ENCODE measurements at places on chromosomes 4 and X. TPM values are rescaled to one million over a fixed set of nuclear protein-coding genes. Genes with fewer than 3 reads are reported as not detected.

GRCh38 chr4:89021684-89022083 is 35.3 kb downstream of the FAM13A start:
- no peak for DNase-seq

GRCh38 chrX:109934935-109935334 is 68.0 kb upstream of the TMEM164 start:
- DNase-seq, result no peak

DNA sequence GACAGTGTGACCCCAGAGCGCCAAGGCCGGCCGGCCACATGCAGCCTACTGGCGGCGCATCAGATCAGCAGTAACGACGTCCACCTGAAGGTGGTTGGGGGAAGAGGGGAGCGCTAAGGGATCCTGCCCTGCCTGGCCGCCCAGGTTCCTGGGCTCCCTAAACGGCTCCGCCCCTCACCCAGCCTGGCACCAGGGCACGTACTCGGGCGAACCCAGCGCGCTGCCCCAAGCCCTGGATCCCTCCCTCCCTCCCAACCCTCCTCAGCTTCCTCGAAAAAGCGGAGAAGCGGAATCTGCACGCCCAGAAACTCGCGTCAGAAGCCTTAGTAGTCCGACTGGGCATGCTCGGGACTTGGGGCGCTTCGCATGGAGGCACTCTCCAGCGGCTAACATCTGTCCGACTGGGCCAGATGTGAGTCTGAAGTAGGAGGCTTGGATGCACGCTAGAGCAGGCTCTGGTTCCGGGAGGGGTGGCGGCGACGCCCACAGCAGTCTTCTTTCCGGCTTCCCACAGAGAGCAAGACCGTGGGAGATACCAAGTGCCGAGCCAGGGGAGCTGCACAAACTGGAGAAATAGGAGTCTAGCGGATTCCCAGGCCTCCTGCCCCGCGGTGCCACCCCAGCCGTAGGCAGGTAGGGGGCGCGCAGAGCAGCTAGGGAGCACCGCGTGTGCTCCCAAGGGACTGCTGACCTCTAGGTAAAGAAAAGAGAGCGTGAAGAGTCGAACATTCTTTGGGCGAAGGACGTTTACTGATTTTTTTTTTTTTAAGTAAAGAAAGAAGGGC is 114.3 kb upstream of the TEX13C start:
- DNase-seq, result no peak

DNA sequence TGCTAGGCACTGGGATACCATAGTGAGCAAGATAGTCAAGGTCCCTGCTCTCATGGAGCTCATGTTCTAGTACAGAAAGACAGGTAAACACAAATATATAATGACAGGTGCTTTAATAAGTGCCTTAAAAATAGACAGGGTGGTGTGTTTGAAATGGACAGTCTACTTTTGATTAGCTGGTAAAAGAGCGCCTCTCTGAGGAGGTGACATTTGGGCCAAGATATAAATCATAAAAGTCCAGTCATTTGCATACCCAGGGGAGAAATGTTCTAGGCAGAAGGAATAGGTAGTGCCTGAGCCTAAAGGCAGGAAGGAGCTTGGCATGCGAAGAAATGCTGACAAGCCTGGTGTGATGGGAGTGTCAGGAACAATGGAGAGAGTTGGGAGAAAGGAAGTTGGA is 83.6 kb downstream of the DNAAF6 start:
- no peak for DNase-seq

- no peak for DNase-seq
These were observed 117.6 kb downstream of the FGF16 start for GRCh38 chrX:77564823-77565222.

DNA sequence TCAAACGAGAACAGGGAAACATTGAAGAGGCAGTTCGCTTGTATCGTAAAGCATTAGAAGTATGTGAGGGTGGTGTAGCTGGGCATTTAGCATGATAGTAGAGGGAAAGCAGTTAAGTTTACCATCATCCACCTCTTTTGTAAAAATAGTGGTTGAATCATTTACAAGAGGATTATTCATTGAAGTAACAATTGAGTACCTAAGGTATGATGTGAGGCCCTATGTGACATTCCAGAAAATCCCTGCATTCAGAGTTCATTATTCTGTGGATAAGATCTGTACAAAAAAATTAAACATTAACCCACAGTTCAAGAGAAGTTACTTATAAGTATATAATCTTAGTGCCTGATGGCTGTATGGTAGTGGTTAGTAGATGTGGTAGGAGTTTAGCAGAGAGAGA is 22.2 kb upstream of the GCNA start:
- DNase-seq, result no peak

- DNase-seq, result no peak
These were observed 139.2 kb downstream of the NWD2 start for GRCh38 chr4:37383579-37384229.

GRCh38 chr4:10607206-10607605 is 77.4 kb downstream of the CLNK start:
- no peak for DNase-seq

DNA sequence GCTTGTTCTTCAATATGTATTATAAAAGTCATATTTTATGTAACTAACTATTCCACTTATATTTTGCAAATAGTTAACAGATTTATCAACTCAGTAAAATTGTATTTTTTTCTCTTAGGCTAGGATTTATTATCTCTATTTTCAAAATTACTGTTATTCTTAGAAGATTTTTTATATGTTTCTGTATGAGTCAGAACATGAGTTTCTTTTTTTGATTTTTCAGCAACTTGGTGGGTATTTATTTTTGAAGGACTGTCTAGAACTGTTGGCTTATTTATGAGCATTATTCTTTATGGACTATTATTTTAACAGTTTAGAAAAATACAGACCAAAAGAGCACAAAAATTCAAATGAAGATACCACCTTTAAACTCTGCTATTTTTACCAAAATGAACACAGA is 6.8 kb downstream of the AIMP1 start:
- no peak for DNase-seq

GRCh38 chr4:172287117-172287516 is 473.9 kb downstream of the GALNTL6 start:
- DNase-seq, result no peak

DNA sequence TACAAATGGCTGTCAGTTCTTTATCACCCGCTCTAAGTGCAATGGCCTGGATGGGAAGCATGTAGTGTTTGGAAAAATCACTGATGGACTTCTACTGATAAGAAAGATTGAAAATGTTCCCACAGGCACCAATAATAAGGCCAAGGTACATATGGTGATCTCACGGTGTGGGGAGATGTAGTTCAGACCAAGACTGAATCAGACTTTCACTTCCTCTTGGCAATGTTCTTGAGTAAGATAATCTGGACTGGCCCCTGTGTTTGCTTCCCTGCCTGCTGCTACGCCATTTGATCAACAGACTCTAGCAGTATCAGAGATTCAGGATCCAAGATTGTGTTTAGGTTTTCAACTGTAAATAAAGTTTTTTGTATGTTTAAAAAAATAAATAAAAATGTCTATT is 682.2 kb upstream of the AMOT start:
- no peak for DNase-seq

GRCh38 chrX:54181202-54181953 is 1.7 kb downstream of the FAM120C start:
- no peak for DNase-seq

DNA sequence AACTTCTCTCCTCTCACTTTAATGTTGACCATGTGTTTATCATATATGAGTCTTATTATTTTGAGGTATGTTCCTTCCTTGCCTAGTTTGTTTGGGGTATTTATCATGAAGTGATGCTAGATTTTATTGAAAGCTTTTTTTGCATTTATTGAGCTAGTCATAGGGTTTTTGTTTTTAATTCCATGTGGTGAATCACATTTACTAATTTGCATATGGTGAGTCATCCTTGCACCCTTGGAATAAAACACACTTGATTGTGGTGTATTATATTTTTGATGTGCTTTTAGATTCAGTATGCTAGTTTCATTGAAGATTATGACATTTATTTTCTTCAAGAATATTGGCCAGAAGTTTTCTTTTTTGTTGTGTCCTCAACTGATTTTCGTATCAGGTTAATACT is 464.6 kb downstream of the PCDH18 start:
- no peak for DNase-seq

The PORCN gene
- total RNA-seq, result 7.8 TPM

The XKRX gene
- total RNA-seq, result not detected

The F8A1 gene
- total RNA-seq, result 32.8 TPM

The BTC gene
- total RNA-seq, result 1.3 TPM

The ITM2A gene
- 46.2 TPM for total RNA-seq

The FAM47E gene
- 3.3 TPM for total RNA-seq

The UGT2B11 gene
- total RNA-seq, result not detected
